ENCODE measurements at places on chromosomes 4 and X. TPM values are rescaled to one million over a fixed set of nuclear protein-coding genes. Genes with fewer than 3 reads are reported as not detected.
A peak's percentile ranks its signal among the peaks of the same experiment; 100 is the strongest.

DNA sequence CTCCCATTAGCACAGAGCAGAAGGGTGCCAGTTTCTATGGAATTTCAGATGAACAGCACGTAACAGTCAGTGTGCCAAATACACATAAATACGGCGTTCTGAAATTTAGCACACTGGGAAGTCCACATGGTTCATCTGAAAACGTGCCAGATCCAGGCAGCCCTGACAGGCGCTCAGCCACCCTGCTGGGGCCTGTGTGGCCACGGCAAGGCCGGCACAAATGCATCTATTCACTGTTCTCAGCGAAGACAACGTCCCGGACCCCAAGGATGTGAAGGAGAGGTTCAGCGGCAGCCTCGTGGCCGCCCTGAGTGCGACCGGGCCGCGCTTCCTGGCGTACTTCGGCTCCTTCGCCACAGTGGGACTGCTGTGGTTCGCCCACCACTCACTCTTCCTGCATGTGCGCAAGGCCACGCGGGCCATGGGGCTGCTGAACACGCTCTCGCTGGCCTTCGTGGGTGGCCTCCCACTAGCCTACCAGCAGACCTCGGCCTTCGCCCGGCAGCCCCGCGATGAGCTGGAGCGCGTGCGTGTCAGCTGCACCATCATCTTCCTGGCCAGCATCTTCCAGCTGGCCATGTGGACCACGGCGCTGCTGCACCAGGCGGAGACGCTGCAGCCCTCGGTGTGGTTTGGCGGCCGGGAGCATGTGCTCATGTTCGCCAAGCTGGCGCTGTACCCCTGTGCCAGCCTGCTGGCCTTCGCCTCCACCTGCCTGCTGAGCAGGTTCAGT is 15.6 kb downstream of the DGKQ start:
- H3K4me3 ChIP-seq = no peak overlapping the region
- H3K36me3 ChIP-seq = no peaks in the 10 kb centered on the region
- no peaks in the 10 kb centered on the region for H3K27me3 ChIP-seq
- no peaks in the 10 kb centered on the region for H3K4me1 ChIP-seq
- DNase-seq = peak; percentile 49

- H3K36me3 ChIP-seq = no peaks in the 10 kb centered on the region
- no peak for DNase-seq
- no peaks in the 10 kb centered on the region for H3K27me3 ChIP-seq
- peaks cover 39% of the 10 kb centered on the region for H3K4me1 ChIP-seq
- no peak overlapping the region for H3K4me3 ChIP-seq
These were observed 137.2 kb downstream of the SMIM20 start for GRCh38 chr4:26051240-26051639.

- DNase-seq = no peak
- H3K27me3 ChIP-seq = no peaks in the 10 kb centered on the region
These were observed 942 bp upstream of the APLN start for GRCh38 chrX:129655547-129656249.

The TMEM164 gene
- 8.0 TPM for total RNA-seq

DNA sequence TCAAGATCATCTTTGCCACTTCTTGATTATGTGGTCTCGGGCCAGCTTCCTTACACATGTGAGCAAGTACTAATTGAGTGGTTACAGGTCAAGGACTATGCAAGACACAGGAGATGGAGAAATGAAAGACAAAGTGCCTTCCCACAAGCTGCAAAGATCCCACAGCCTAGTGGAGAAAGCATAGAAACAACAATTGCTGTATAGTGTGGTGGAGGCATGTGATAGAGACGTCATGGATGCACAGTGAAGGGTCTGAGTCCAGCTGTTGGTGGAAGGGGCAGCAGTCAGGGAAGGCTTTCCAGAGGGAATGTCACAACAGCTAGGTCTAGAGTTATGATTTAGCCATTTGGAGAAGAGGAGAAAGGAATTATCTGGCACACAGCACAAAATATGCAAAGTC is 210.6 kb downstream of the KDR start:
- no peak overlapping the region for H3K27ac ChIP-seq
- no peaks in the 10 kb centered on the region for H3K4me1 ChIP-seq
- H3K27me3 ChIP-seq = no peaks in the 10 kb centered on the region
- H3K4me3 ChIP-seq = no peak overlapping the region
- DNase-seq = no peak

DNA sequence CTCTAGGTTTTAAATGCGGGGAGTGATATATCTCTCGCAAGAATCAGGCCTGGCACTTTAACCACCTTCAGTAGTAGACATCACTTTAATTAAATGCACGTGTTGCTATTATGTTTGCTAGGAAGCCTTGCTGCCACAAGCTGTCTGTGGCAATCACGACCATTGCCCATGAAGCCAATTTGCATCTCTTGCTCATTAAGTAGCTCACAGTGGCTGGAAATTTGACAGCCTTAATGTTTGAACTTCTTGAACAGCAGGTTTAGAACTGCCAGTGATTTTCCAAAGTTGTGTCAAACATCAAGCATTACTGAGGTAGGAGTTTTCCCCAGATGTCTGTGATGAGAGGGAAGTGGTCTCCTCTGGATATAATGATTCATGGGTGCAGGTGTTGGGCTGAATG is 642.3 kb upstream of the CPEB2 start:
- H3K27ac ChIP-seq = no peak overlapping the region
- no peaks in the 10 kb centered on the region for H3K36me3 ChIP-seq
- no peaks in the 10 kb centered on the region for H3K4me1 ChIP-seq
- no peak for DNase-seq
- no peak overlapping the region for H3K4me3 ChIP-seq
- no peaks in the 10 kb centered on the region for H3K27me3 ChIP-seq

The HDX gene
- 6.1 TPM for total RNA-seq

- no peaks in the 10 kb centered on the region for H3K27me3 ChIP-seq
- H3K27ac ChIP-seq = no peak overlapping the region
- no peaks in the 10 kb centered on the region for H3K4me1 ChIP-seq
- no peak overlapping the region for H3K4me3 ChIP-seq
- no peak for DNase-seq
These were observed 35.2 kb downstream of the SLC10A7 start for GRCh38 chr4:146486565-146486964.

The GPRASP2 gene
- 19.5 TPM for total RNA-seq

The EVC2 gene
- 14.7 TPM for total RNA-seq

DNA sequence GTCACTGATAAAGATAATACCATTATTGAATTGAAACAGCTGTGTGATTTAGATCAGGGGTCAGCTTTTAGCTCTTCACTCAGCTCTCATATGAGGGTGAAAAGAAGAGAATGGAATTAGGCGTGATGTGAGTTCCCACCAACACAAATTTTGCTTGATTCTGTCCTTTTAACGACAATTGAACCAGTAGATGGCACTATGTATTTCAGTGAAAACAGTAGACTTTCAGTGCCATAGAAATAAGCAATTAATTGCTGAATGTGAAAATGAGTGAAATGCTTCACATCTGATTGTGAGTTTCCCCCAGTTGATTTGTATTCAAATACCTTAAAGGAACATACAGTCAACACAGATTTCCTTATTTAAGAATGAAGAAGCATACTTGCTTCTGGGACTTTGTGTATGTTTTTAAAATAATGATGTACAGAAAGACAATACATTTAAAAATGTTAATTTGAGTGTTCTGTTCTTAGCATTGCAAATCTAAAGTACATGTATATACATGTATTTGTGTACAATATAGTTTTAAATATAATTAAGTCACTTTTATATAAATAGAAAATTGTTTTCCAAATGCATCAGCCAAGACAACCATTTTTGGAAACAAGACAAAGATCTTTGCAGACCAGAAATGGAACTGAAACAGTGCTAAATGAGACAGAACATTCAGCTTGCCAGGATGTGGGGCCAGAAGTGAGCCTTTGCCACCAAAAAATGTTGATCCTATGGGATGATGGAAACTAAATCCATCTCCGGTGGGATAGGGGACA is 178.8 kb downstream of the SNCA start:
- DNase-seq = no peak
- no peaks in the 10 kb centered on the region for H3K27me3 ChIP-seq
- no peaks in the 10 kb centered on the region for H3K36me3 ChIP-seq

DNA sequence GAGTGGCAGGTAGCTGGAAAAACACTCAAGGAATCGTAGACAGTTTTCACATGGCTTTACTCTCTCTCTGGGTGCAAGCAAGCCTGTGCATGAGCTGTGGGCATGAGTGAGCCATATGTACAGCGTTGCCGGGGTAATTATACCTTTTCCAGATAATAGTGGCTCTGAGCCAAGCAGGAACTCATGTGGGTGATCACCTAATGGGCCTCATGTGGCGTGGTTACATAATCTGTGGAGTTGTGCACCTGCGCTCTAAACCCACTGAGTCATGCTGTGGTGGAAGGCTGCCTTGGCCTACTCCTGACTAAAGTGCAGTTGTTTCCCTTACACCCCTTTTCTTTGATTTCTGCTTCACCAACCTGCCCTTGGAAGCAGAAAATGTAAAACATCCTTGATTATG is 1564.5 kb upstream of the PCDH10 start:
- no peak overlapping the region for H3K4me3 ChIP-seq
- no peaks in the 10 kb centered on the region for H3K4me1 ChIP-seq
- DNase-seq = no peak
- H3K27me3 ChIP-seq = no peaks in the 10 kb centered on the region
- H3K36me3 ChIP-seq = no peaks in the 10 kb centered on the region
- H3K27ac ChIP-seq = no peak overlapping the region

DNA sequence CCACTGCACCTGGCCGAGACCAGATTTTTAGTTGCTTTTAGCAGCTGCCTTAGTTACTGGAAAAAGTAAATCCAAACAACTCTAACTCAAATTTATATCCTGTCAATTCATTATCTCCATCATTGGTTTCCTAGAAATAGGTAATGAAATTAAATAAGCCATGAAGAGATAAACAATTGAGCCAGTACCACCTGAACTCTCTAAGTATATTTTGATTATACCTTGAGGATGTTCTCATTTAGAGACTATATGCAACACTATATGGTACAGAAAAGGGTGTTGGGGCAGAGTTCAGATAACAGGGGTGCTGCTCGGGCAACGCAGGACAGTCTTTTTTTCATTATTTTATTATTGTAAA is 35.0 kb downstream of the SAT1 start:
- no peaks in the 10 kb centered on the region for H3K27me3 ChIP-seq
- H3K4me1 ChIP-seq = no peaks in the 10 kb centered on the region
- no peak overlapping the region for H3K27ac ChIP-seq

DNA sequence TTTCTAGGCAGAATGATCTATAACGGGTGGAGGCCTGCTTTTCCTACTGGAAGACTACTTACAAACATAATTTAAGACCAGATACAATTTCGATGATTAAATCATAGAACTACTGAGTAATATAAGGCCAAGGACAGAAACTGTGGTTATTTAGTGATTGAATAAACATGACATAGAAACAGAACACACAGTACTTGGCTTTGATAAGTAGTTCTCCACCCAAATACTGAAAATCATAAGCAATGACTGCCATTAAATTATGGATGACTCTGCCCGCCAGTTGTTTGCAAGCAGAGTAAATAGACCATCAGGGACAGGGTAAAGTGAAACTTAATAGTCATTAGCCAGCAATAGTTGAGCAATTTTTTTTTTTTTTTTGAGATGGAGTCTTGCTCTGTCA is 17.2 kb upstream of the SMIM14 start:
- no peak overlapping the region for H3K4me3 ChIP-seq
- no peaks in the 10 kb centered on the region for H3K4me1 ChIP-seq
- DNase-seq = peak; percentile 78
- no peaks in the 10 kb centered on the region for H3K36me3 ChIP-seq
- no peaks in the 10 kb centered on the region for H3K27me3 ChIP-seq

- no peaks in the 10 kb centered on the region for H3K36me3 ChIP-seq
- H3K4me1 ChIP-seq = no peaks in the 10 kb centered on the region
- H3K27me3 ChIP-seq = no peaks in the 10 kb centered on the region
These were observed 147.8 kb upstream of the CXXC4 start for GRCh38 chr4:104642521-104642920.

DNA sequence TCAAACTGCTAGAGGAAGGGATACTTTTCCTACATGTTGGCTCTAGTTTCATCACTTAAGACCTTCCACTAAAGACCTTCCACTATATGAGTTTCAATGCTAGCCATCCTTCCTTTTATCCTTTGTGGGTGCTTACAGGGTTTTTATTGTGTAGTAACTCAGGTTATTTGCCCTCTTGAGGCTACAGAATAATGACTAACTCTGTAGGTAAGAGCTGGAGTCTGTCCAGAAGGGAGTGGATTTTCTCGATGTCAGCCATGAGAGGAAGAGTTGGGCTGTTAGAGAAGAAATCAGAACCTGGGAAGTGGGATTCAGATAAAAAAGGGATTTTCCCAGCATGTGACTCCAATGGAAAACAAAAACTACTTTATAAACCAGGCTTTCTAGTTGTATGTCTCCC is 27.5 kb upstream of the HERC5 start:
- DNase-seq = no peak
- no peak overlapping the region for H3K27ac ChIP-seq
- H3K27me3 ChIP-seq = no peaks in the 10 kb centered on the region
- no peaks in the 10 kb centered on the region for H3K4me1 ChIP-seq

- peaks cover 2% of the 10 kb centered on the region for H3K27me3 ChIP-seq
- no peaks in the 10 kb centered on the region for H3K36me3 ChIP-seq
- no peak overlapping the region for H3K4me3 ChIP-seq
These were observed 17.4 kb upstream of the DCAF8L1 start for GRCh38 chrX:27998666-27999065.

The KLKB1 gene
- 0.66 TPM for total RNA-seq

The MAB21L2 gene
- total RNA-seq = 282 TPM

- H3K36me3 ChIP-seq = no peaks in the 10 kb centered on the region
- H3K4me3 ChIP-seq = no peak overlapping the region
- H3K4me1 ChIP-seq = no peaks in the 10 kb centered on the region
These were observed 16.3 kb upstream of the NEIL3 start for GRCh38 chr4:177293208-177294033.

GRCh38 chr4:77177199-77177598 is 20.2 kb downstream of the CCNG2 start:
- no peaks in the 10 kb centered on the region for H3K27me3 ChIP-seq
- no peaks in the 10 kb centered on the region for H3K36me3 ChIP-seq

The SSX1 gene
- total RNA-seq = not detected

The SLC7A11 gene
- total RNA-seq = 0.27 TPM

The TRAM1L1 gene
- total RNA-seq = 0.83 TPM

The GAGE12E gene
- not detected for total RNA-seq

The UCP1 gene
- total RNA-seq = not detected

DNA sequence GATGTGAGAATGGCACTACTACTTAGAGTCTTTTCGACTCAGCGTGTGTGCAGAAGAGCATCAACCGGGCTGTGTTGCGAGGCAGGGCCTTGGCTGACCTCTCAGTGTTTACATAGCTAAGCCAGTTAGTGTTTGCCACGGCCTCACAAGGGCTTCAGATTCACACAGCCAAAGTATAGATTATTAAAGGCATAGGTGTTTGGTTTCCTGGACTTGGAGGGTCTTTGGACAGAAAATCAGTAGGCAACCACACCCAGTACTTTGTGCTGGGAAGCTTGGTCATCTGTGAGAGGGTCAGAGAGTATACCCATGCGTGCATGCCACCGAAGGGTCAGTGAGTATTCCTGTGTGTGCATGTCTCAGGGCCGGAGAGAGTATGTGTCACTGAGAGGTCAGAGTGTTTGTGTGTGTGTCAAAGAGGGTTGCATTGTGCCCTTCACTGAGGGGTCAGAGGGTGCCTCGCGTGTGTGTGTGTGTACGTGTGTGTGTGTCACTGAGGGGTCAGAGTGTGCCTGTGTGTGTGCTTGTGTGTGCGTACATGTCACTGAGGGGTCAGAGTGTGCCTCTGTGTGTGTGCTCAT is 69.7 kb upstream of the MSANTD1 start:
- H3K27ac ChIP-seq = no peak overlapping the region
- peaks cover 95% of the 10 kb centered on the region for H3K36me3 ChIP-seq
- DNase-seq = no peak
- no peaks in the 10 kb centered on the region for H3K4me1 ChIP-seq
- H3K4me3 ChIP-seq = no peak overlapping the region

All from sigmoid colon (tissue), 7 donors.